ENCODE measurements at places on chromosomes 7 and 10.

DNA sequence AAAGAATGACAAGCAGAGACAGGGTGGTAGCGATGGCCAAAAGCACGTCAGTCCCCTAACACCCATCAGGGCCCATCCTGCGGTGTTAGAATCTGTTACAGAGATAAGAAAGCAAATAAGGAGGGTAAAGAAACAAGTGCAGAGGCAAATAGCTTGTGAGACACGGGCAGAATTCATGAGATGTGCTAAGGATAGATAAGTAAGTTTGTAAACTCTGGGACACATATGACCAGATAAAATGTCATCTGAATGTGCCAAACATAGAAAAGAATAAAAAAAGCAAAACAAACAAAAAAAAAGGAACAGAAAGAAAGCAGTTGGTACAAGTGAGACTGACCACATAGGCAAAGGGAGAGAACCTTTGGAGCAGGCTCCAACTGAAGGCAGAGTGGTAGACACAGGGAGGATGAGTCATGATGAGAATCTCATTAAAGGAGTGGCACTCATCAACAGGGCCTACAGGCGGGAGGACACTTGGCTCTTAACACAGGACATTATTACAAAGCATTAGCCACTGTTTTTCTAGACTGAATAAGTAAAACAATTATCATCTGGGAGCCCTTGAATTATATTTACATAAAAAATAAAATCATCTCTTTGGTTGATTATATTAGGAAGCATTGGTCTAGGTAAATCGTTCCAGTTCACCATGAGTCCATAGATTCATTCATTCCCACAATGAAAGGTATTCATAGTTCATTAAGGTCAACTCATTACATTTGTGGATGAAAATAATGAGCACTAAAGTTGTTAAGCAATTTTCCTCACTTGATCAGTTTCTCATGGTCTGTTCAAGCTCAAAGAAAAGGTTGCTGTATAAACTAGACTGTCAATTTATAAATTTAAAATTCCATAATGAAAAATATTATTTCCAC lies 21.5 kb upstream of the EPHB6 start:
- no peaks in the 10 kb centered on the region for H3K27me3 ChIP-seq
- no peaks in the 10 kb centered on the region for H3K4me1 ChIP-seq
- no peak overlapping the region for H3K27ac ChIP-seq
- no peak overlapping the region for H3K4me3 ChIP-seq
- DNase-seq: no peak

DNA sequence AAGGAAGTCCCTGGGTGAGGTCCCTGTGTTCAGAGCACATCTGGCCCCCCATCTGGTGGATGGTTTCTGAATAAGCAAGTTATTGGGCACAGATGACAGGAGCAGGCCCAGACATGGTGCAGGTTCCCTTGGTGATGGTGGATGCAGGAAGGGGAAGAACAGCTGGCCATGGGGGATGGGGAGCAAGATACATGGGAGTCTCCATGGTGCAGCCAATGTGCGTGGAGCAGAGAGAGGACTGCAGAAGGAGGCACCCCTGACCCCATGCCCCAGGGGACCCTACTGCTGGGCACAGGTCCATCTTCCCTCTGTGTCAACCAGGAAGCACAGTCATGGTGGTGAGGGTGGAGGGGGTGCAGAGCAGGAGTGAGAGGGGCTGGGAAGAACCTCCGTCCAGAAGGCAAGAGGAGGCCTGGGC lies 43.8 kb upstream of the RABGEF1 start:
- H3K36me3 ChIP-seq: no peaks in the 10 kb centered on the region
- H3K27ac ChIP-seq: no peak overlapping the region
- no peak for DNase-seq
- no peaks in the 10 kb centered on the region for H3K27me3 ChIP-seq
- no peak overlapping the region for H3K4me3 ChIP-seq
- no peaks in the 10 kb centered on the region for H3K4me1 ChIP-seq

DNA sequence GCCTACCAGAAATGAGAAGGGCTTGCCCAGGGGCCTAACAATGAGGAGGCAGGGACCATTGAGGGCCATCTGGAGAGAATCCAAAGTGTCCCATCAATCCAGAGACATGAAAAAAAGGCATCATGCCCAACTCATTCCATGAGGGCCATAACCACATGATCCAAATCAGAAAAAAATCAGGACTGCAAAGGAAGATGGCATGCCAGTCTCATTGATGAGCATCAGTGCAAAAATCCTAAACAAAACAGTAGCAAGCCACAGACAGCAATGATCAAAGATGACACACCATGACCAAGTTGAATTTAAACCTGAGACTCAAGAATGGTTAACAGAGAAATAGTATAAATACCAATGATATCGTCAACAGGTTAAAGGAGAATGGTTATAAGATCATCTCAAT lies 7.0 kb upstream of the CYP3A4 start:
- DNase-seq: no peak
- H3K27ac ChIP-seq: no peak overlapping the region
- H3K4me1 ChIP-seq: no peaks in the 10 kb centered on the region
- no peaks in the 10 kb centered on the region for H3K36me3 ChIP-seq
- no peaks in the 10 kb centered on the region for H3K27me3 ChIP-seq
- H3K4me3 ChIP-seq: no peak overlapping the region

GRCh38 chr10:101014966-101015581 lies 15.5 kb downstream of the LZTS2 start:
- H3K4me3 ChIP-seq: no peak overlapping the region
- peaks cover 17% of the 10 kb centered on the region for H3K27me3 ChIP-seq
- H3K27ac ChIP-seq: no peak overlapping the region

- no peaks in the 10 kb centered on the region for H3K36me3 ChIP-seq
- H3K4me3 ChIP-seq: no peak overlapping the region
- no peak overlapping the region for H3K27ac ChIP-seq
- H3K27me3 ChIP-seq: no peaks in the 10 kb centered on the region
- H3K4me1 ChIP-seq: no peaks in the 10 kb centered on the region
These were observed 243.9 kb upstream of the TCERG1L start for GRCh38 chr10:131555406-131555805.

- H3K27me3 ChIP-seq: peaks cover 53% of the 10 kb centered on the region
- H3K36me3 ChIP-seq: no peaks in the 10 kb centered on the region
- peak overlapping the region; percentile 39 for H3K4me3 ChIP-seq
These were observed 1.9 kb downstream of the GRID1 start for GRCh38 chr10:86364491-86365345.

DNA sequence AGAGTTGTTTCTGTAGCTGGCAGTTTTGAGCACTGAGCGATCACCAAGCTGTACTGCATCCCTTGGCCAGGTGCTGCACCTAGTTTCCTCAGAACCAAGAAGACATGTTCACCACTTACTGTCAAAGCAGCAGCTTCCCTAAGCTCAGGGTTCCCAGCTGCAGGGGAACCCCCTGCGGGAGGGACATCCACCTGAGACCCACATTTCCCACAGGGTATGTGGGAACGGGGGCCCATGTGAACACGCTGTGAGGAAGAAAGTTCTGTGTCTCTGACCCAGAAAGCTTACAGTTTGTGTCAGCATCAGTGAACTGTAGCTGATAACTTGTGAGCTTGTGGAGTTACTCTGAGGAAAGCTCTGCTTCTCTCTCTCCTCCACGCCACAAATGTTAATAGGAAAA lies 436.8 kb upstream of the IGFBP3 start:
- H3K36me3 ChIP-seq: no peaks in the 10 kb centered on the region
- H3K27me3 ChIP-seq: no peaks in the 10 kb centered on the region
- no peak overlapping the region for H3K27ac ChIP-seq
- H3K4me1 ChIP-seq: no peaks in the 10 kb centered on the region
- DNase-seq: no peak

DNA sequence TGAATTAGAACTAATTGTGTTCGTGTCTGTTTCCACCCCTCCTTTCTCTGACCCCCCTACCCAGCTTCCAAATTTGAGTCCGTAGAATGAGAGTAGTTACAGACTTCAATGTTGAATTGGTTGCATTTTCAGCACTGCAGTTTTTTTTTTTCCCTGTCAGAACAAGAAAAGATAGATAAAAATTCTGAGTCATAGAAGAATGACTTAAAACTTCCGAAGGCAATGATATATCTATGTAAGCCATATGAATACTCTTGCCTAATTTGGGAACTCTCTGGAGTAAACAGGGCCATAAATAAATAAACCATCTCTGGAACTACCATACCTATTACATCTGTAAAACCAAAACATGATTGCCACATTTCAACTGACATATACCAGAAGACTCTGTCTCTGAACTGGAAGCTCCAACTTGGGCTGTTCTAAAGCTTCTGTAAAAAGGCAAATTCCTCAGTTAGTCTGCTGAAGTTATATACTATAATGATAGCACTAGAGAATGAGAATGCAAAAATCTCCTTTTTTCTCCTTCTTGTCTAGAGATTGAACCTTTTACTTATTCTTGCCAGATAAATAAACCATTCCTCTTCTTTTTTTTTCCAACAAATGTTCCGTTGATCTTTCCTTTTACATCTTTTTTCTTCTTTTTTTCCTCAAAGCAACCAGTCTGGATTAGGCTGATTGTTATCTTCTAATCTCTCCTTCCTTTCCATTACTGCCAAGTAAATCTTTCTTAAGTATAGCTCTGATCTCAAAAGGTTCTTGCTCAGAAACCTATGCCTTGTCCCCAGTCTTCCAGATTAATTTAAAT lies 23.5 kb downstream of the VCL start:
- no peak overlapping the region for H3K27ac ChIP-seq
- no peaks in the 10 kb centered on the region for H3K27me3 ChIP-seq
- no peak for DNase-seq
- H3K36me3 ChIP-seq: no peaks in the 10 kb centered on the region

GRCh38 chr7:48537561-48537960 lies 366.3 kb downstream of the ABCA13 start:
- no peaks in the 10 kb centered on the region for H3K36me3 ChIP-seq
- H3K4me3 ChIP-seq: no peak overlapping the region
- no peak for DNase-seq

DNA sequence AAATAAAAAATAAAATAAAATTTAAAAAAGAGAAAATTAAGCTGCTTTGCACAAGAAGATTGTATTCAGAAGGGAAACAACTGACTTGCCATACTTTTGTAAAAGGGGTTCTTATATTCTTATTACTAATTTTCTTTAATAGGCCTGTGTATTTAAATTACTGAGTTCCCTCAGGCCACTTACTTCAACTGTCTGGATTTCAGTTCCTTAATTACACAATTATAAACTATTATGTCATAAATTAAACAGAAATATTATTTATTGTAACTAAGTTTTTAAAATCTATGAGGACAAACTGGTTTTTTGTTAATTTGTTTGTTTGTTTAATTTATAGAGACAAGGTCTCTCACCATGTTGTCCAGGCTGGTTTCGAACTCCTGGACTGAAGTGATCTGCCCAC lies 22.4 kb upstream of the MICU1 start:
- H3K27ac ChIP-seq: no peak overlapping the region
- no peaks in the 10 kb centered on the region for H3K27me3 ChIP-seq
- H3K36me3 ChIP-seq: no peaks in the 10 kb centered on the region
- no peak for DNase-seq
- no peaks in the 10 kb centered on the region for H3K4me1 ChIP-seq
- no peak overlapping the region for H3K4me3 ChIP-seq

DNA sequence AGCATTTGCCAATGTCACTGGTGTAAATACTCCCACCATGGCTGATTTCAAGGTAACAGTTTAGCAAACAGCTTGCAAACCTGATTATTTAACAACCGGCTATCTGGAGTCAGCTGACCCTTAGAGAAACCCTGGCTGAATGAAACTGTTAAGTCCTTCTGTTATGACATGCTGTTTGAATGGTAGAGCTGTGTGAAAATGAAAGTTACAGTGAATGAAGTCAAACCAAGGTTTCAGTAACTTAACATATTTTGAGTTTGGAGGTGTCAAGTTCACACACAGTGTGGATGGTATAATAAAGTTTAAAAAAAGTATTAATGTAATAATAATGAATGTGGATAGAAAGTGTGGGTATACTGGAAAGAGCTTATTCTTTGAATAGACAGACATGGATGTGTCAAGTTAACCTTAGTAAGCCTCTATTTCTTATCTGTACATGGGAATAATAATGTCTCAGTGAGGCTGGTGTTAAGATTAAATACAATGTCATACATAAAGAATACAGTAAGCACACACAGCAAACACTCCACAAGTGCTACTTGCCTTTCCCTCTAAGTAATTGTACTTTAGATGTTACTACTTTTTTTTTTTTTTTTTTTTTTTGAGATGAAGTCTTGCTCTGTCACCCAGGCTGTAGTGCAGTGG lies 150.4 kb downstream of the TAX1BP1 start:
- no peaks in the 10 kb centered on the region for H3K4me1 ChIP-seq
- DNase-seq: no peak
- H3K27ac ChIP-seq: no peak overlapping the region
- no peaks in the 10 kb centered on the region for H3K27me3 ChIP-seq
- H3K4me3 ChIP-seq: no peak overlapping the region

GRCh38 chr7:51518646-51519045 lies 202.0 kb upstream of the COBL start:
- H3K27ac ChIP-seq: no peak overlapping the region
- no peak for DNase-seq
- no peak overlapping the region for H3K4me3 ChIP-seq
- no peaks in the 10 kb centered on the region for H3K27me3 ChIP-seq
- no peaks in the 10 kb centered on the region for H3K36me3 ChIP-seq
- H3K4me1 ChIP-seq: no peaks in the 10 kb centered on the region

DNA sequence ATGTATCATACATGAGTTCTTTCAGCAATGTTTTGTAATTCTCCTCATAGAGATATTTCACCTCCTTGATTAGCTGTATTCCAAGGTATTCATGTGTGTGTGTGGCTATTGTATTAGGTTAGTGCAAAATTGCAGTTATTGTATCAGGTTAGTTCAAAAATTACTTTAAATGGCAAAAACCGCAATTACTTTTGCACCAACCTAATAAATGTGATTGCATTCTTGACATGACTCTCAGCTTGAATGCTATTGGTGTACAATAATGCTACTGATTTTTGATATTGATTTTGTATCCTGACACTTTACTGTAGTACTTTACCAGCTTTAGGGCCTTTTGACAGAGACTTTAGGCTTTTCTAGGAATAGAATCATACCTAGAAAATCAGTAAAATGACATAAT lies 297.4 kb downstream of the ZWINT start:
- DNase-seq: no peak
- H3K4me3 ChIP-seq: no peak overlapping the region
- H3K27ac ChIP-seq: no peak overlapping the region
- H3K27me3 ChIP-seq: no peaks in the 10 kb centered on the region
- H3K36me3 ChIP-seq: no peaks in the 10 kb centered on the region
- H3K4me1 ChIP-seq: no peaks in the 10 kb centered on the region

GRCh38 chr10:6138456-6138855 lies 49.6 kb downstream of the RBM17 start:
- H3K4me1 ChIP-seq: peaks cover 8% of the 10 kb centered on the region
- no peak overlapping the region for H3K27ac ChIP-seq
- H3K4me3 ChIP-seq: no peak overlapping the region
- H3K36me3 ChIP-seq: no peaks in the 10 kb centered on the region

- no peaks in the 10 kb centered on the region for H3K27me3 ChIP-seq
- no peaks in the 10 kb centered on the region for H3K36me3 ChIP-seq
- peak within 1 kb of the TSS; percentile 99 for H3K27ac ChIP-seq
- peak; percentile 91 for DNase-seq
- peak within 1 kb of the TSS; percentile 83 for H3K4me3 ChIP-seq
These were observed at the start of gene LDB1 for GRCh38 chr10:102120142-102120990. Gene LDB1 (minus strand): TSS chr10:102120368. CDS start chr10:102120110, 258 bp downstream.

GRCh38 chr7:126635545-126635944 lies 617.2 kb downstream of the GRM8 start:
- H3K4me3 ChIP-seq: no peak overlapping the region
- no peaks in the 10 kb centered on the region for H3K36me3 ChIP-seq
- no peaks in the 10 kb centered on the region for H3K4me1 ChIP-seq
- H3K27ac ChIP-seq: no peak overlapping the region

- H3K27me3 ChIP-seq: no peaks in the 10 kb centered on the region
- peaks cover 9% of the 10 kb centered on the region for H3K4me1 ChIP-seq
- DNase-seq: no peak
- H3K36me3 ChIP-seq: no peaks in the 10 kb centered on the region
- no peak overlapping the region for H3K27ac ChIP-seq
- H3K4me3 ChIP-seq: peak overlapping the region; percentile 19
These were observed 86.8 kb upstream of the KMT2C start for GRCh38 chr7:152522571-152523067.

All from upper lobe of right lung (tissue), 1 donor.